ENCODE measurements at places on chromosomes 3 and 15.

GRCh38 chr3:107061466-107061865 is 315.8 kb upstream of the CCDC54 start:
- DNase-seq = no peak

- DNase-seq = no peak
Measured at GRCh38 chr15:33699691-33700447, 268.4 kb upstream of the CHRM5 start.

DNA sequence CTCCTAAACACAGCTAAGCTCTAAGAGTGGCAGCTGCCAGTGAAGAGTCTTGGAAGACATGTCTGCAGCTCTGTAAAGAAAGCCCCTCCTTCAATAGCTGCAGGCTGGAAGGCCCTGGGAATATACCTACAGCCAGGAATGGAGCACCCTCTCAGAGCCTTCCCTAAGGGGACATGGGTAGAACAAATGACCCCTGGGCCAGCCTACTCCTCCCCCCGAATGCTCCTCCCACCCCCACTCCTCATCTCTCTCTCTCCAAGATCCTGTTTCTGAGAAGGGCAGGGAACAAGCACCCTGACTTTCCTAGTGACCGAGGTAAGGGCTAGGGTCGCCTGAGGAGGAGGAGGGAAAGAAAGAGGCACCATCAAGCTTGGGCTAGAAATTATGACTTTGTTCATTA is 20.7 kb downstream of the CPNE4 start:
- DNase-seq = no peak

GRCh38 chr3:51948016-51948580 is 5.9 kb downstream of the PARP3 start:
- no peak for DNase-seq

DNA sequence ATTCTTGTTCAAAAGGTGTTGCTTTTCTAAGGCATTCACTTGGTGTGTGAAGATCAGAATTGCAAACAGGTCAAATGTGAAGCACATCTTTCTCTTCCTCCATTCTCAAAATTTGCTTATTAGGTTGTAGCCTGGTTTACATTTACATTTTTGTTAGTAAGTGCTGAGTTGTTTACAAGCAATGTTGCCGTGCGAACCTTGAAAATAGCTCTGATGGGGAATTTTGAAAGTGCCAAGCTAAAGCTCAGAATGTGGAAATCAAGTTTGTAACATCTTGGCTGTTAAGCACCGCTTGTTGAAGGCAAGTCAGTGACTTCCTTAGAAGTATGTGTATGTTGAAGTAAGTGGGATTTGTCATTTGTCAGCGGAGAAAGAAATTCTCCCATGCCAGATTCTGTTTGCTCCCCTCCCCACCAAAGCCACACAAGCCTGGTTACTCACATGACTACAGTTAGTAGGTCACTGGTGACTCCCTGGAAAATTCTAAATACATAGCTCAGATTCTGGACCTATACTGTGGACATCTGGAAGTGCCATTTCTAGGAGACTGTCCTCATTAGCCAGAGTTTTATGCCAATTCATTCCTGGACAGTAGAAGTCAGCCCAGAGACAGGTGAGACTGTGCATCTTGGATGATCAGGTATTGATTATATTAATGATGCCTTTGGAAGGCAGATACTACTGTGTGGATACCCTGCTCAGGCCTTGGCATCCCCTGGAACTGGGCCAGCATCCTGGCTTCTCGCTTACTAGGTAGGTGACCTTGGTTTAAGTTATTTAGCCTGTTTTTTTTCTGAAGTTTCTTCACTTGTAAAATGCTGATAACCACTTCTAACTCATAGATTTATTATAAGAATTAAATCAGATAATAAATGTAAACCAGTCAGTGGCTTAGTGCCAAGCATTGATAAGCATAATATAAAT is 390.6 kb upstream of the SEMA6D start:
- DNase-seq = peak; percentile 16

DNA sequence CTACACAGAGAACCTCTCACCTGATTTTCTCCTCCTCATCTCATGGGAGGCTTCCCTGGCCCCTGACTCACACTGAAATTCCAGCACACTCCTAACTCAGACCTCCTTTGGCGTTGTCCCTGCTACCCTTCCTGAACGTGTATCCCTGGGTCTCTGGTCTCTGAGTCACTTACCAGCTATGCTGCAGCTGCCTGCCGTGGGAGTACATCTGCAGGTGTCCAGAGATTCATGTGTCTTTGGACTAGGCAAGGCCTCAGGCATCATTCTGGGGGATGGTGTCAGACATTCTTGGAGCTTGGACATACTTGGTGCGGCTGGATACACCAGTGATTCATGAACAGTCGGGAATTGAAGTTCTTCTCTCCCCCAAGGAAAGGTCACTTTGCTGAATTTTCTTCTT is 148.8 kb upstream of the TRIM42 start:
- DNase-seq = no peak

GRCh38 chr15:23422946-23423708 is 23.9 kb downstream of the GOLGA6L2 start:
- DNase-seq = no peak

- DNase-seq = no peak
Measured at GRCh38 chr15:31111091-31111647, 9.6 kb upstream of the TRPM1 start.

DNA sequence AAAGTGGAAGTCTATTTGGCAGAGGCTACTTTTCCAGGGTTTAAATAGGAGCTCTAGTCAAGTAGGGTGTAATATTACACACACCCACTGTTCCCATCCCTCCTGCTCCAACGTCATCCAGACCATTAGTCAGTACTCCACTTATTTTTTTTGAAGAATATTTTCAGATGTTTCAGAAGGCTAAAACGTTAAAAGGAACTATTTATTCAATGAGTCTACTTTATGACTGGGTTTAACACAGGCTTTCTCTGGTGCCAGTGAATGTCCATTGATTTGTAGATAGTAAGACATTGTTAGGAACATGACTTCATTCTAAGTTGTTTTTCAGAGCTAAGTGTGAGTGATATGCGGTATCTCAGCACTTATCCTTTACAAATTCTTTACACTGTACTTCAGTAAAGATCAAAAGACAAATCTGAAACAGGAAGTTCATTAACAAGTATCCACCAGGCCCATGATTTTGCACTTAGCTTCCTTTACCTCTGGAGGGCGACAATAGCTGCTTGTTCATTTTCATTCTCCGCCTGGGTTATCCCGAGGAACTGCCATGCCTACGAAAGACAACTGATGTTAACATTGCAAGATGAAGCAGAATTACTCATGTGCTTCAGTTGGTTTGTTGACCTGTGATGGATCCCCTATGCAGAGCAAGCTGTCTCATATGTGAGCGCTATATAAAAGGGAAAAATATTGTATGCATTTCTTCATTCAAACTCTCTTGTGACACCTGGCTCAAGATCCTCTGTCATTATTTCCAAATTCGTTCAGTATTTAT is 158.7 kb downstream of the USP13 start:
- DNase-seq = peak; percentile 24

- DNase-seq = no peak
Measured at GRCh38 chr15:34239151-34239808, 14.5 kb downstream of the EMC4 start.

DNA sequence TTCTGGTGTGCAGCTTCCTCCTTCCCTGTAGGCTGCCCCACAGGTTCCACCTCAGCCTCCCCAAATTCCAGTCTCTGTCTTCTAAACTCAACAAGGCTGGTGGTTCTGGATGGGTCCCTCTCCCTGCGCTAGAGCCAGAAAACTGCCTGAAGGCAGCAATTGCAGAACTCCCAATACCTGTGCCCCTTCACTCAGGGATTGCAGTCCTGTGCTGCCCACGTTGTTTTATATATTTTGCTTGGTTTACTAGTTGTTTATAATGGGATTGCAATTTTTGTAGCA is 14.8 kb upstream of the NPTN start:
- no peak for DNase-seq

- no peak for DNase-seq
Measured at GRCh38 chr3:175316799-175317198, 457.7 kb downstream of the NAALADL2 start.

- DNase-seq = no peak
Measured at GRCh38 chr3:189393598-189393997, 221.8 kb downstream of the TPRG1 start.

DNA sequence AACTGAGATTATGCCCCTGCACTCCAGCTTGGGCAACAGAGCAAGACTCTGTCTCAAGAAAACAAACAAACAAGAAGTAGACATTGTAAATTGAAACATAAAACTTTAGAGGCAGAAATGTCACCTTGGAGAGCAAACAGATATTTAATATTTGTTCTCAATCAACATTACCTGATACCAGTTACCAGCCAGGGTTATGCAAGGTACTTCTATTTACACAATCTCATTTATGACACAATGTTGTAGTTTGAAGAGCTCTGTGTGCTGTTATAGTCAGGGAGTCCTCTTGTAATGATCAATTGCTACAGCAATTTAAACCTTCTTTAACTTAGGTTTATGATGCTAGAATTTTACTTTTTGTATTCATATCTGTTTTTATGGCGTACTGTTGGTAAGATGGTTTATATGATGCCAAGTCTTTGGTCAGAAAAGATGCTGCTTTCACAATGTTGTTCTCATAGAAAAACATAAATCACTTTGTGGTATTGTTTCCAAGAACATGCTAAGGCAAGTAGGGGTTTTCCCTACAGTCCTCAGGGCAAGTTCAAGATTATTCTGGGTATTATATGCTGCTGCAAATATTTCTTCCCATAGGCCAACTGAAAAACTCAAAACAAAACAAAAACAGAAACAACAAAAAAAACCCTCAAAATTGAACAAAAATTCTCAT is 173.5 kb downstream of the TNIK start:
- no peak for DNase-seq

DNA sequence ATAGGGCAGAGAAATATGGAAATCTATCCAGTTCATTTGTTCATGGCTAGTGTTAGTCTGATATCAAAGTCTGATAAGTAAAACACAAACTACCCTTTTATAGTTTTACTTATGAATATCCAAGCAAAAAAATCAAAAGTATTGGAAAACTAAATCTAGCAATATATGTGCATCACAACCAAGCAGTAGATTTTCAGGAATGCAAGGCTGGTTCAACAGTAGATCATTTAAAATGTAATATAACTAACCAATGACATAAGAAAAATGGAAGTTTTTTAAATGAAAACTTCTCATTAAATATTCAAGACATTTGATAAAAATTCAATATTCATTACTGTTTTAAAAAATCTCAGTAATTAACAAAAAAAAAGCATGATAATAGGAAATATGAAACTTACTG is 12.8 kb upstream of the AQP9 start:
- no peak for DNase-seq

GRCh38 chr15:101672298-101672697 is 20.1 kb upstream of the TM2D3 start:
- no peak for DNase-seq

All from tibial nerve (tissue), 4 donors.